ENCODE measurements at places on chromosomes 4 and X. TPM values are rescaled to one million over a fixed set of nuclear protein-coding genes. Genes with fewer than 3 reads are reported as not detected.

DNA sequence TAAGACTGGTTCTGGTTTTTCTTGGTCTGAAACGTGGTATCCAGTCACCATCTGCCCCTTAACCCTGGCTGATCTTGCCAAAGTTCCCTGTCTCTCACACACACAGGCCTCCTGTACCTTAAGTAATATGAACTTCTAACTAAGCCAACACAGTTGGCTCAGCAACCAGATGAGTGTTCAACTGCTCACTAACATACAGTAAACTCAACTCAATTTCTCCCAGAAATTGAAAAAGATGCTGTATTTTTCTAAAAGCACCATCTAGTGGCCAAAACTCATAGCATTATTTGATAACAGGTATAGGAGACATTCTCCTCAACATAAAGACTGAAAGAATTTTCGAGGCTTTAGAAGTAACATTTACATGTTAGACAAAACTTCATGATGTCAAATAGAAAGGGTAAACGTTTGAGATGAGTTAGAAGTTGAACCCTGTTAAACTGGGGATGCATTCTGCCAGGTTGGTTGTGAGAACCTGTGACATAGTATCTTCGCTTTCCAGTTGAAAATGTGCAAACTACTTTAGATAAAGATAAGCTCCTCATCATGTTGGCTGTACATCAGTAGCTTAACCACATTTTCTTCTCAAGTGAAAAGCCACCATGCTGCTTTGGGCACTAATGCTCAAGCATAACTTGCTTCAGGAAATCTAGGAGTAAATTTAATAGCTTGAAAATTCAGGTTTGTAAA is 31.2 kb downstream of the CCNI start:
- H3K27ac ChIP-seq, result no peak overlapping the region
- no peak for DNase-seq
- peaks cover 23% of the 10 kb centered on the region for H3K4me1 ChIP-seq

ZNF711 gene
- 36.0 TPM for total RNA-seq

DEFB131A gene
- total RNA-seq, result not detected

GRCh38 chr4:66160606-66161005 is 490.3 kb upstream of the EPHA5 start:
- no peak for DNase-seq
- H3K27ac ChIP-seq, result no peak overlapping the region
- H3K4me1 ChIP-seq, result no peaks in the 10 kb centered on the region
- no peak overlapping the region for H3K4me3 ChIP-seq
- peaks cover 2% of the 10 kb centered on the region for H3K36me3 ChIP-seq
- H3K27me3 ChIP-seq, result no peaks in the 10 kb centered on the region

DNA sequence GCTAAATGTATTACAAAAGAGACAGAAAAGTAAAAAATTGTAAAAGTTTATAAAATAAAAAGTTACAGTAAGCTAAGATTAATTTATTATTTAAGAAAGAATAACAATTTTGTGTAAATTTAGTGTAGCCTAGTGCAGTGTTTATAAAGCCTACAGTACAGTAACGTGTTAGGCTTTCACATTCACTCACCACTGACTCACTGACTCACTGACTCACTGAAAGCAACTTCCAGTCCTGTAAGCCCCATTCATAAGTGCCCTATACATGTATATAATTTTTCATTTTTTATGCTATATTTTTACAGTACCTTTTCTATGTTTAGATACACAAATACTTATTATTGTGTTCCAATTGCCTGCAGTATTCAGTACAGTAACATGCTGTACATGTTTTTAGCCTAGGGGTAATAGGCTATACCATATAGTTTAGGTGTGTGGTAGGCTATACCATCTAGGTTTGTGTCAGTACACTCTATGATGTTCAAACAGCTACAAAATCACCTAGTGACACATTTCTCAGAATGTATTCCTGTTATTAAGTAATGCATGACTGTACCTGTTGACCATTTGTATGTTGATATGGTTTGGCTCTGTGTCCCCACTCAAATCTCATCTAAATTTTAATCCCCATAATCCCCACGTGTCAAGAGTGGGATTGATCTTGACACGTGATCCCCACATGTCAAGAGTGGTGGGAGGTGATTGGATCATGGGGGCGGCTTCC is 57.9 kb downstream of the CFAP299 start:
- H3K36me3 ChIP-seq, result no peaks in the 10 kb centered on the region
- no peak overlapping the region for H3K4me3 ChIP-seq
- no peaks in the 10 kb centered on the region for H3K27me3 ChIP-seq

- H3K36me3 ChIP-seq, result no peaks in the 10 kb centered on the region
- H3K27ac ChIP-seq, result no peak overlapping the region
- no peak for DNase-seq
- H3K27me3 ChIP-seq, result peaks cover 6% of the 10 kb centered on the region
- no peak overlapping the region for H3K4me3 ChIP-seq
Measured at GRCh38 chrX:39602195-39602594, 495.6 kb downstream of the BCOR start.

DNA sequence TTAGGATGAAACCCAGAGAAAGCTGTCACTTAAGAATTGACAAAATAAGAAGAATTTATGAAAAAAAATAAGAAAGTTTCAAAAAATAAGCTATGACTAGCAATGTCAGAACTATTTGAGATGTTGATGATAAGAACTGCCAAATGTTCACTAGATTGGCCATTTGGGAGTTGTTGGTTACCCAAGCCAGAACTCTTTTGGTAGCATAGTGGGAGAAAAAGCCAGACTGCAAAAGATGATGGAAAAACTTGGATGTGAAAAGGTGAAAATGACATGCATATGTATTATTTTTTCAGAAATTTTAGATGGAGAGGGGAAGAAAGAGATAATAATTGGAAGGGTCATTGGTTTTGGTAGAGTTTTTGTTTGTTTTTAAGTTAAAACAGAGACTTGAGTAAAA is 397.2 kb upstream of the ATOH1 start:
- DNase-seq, result no peak
- H3K4me1 ChIP-seq, result no peaks in the 10 kb centered on the region
- no peaks in the 10 kb centered on the region for H3K27me3 ChIP-seq
- H3K36me3 ChIP-seq, result no peaks in the 10 kb centered on the region
- H3K27ac ChIP-seq, result no peak overlapping the region

UGT2B11 gene
- 0.93 TPM for total RNA-seq

GRCh38 chr4:189613207-189613606 is 327.5 kb upstream of the FRG1 start:
- no peaks in the 10 kb centered on the region for H3K27me3 ChIP-seq
- no peak overlapping the region for H3K27ac ChIP-seq
- H3K4me1 ChIP-seq, result no peaks in the 10 kb centered on the region

LIMCH1 gene
- total RNA-seq, result 12.7 TPM

DNA sequence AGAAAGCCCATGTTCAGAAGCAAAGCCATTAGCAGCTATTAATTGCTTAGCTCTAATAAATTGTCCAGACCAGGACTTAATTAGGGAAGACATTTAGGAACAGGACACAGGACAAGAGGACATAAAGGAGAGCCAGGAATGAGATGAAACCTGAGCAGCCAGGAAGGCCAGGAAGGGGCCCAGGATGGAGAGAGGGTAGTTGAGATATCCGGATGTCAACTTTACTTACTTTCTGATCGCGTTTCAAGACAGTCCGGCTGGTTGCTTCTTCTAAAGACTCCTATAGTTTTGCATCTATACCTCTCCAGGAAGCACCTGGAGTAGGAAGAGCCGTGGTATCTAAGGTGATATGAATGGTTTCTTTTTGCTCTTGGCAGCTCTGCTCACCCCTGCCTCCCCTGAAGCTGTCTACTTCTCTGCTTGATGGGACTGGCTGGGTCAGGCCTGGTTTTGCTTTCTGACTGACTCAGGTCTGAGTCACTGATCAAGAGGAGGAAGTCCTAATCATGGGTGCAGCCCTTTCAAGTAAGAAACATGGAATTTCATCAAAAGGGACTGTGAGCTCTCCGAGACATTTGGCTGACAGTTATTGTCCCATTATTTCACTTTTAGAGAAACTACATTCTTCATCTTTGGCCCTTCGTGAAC is 733.3 kb downstream of the RPA4 start:
- no peak for DNase-seq
- no peaks in the 10 kb centered on the region for H3K36me3 ChIP-seq
- no peaks in the 10 kb centered on the region for H3K4me1 ChIP-seq
- peaks cover 2% of the 10 kb centered on the region for H3K27me3 ChIP-seq
- no peak overlapping the region for H3K27ac ChIP-seq
- H3K4me3 ChIP-seq, result no peak overlapping the region

DNA sequence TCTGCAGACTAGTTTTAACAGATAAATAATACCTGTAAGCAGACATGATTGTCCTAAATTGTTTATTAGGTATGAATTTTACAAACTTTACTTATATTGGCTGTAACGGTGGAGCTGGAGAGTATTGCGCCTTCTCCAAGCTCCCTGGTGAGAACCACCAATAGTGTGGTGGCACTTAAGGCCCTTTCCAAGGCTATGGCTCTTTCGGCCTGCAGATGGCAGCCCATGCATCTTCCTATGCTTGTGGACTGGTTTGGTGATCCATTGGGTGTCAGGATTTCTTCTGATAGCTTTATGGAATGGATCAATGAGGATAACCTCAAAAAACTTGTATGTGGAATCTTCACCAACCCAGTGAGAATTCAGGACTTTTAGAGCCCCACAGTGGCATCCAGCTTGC is 7.8 kb downstream of the LARP1B start:
- no peaks in the 10 kb centered on the region for H3K27me3 ChIP-seq
- H3K36me3 ChIP-seq, result peaks cover 1% of the 10 kb centered on the region
- no peak overlapping the region for H3K27ac ChIP-seq
- no peak for DNase-seq

DNA sequence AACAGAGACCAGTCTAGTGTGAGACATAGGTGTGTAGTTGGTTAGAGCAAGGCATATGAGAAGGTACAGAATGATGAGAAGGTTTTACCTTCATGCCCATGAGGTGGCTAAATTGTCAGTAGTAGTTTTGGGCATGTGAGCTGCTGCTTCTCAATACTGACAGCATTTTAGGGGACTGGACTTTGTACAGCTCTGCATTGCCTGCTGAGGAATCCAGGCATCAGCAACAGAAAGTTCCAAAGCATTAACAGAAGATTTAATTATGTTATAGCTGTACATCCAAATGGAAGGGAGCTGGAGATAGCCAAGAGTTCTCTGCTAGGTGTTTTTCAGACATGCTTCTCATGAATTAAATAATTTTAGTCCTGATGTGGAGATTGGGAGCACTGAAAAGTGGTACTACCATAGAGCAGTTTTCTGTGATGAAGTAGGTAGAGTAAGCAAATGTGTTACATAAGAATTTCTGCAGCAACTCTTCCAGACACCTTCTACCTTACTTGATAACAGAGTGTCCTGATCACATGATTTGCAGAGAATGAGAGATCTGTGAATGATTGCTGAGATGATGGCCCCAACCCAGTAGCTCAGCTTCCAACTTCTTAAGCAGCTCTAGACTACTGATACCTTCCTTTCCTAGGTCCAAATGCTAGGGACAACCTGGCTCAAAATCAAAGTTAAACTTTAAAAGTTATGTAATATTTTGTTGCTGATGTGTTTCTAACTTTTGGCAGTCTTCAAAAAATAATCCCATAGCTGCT is 30.4 kb downstream of the FNIP2 start:
- no peak overlapping the region for H3K4me3 ChIP-seq
- H3K27me3 ChIP-seq, result no peaks in the 10 kb centered on the region
- peaks cover 42% of the 10 kb centered on the region for H3K4me1 ChIP-seq
- H3K27ac ChIP-seq, result no peak overlapping the region

- no peak for DNase-seq
- H3K4me1 ChIP-seq, result no peaks in the 10 kb centered on the region
- no peak overlapping the region for H3K4me3 ChIP-seq
Measured at GRCh38 chr4:125666635-125667034, 351.9 kb downstream of the FAT4 start.

DNA sequence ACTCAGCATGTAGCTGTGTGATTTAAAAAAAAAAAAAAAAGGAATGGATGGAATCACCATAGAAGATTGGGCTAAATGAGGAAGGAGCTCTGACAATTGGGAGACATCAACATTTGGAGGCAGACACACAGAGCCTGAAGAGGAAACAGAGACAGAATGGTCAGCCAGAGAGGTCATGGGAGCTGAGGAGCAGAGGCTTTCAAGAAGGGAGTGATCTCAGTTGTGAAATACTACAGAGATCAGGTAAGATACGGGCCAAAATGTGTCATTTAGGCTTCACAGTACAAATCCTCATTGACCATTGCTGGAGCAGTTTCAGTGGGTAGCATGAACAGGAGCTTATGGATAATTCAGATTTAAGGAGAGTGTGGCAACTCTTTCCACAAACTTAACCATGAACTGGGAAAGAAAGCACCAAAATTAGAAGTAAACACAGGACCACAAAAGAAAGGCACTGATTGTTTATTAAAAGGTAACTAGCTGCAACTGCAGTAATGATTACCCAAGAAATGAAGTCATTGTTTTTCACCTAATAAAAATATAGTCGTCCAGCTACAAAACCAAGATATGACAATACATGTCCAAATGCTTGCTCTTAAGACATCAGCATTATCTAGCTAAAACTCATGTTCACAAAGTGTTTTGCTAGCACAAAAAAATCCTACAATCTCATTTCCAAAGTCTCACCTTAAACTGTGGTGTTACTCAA is 203.2 kb downstream of the DHX15 start:
- peaks cover 2% of the 10 kb centered on the region for H3K36me3 ChIP-seq
- no peak overlapping the region for H3K27ac ChIP-seq
- no peak overlapping the region for H3K4me3 ChIP-seq
- no peak for DNase-seq
- H3K27me3 ChIP-seq, result peaks cover 22% of the 10 kb centered on the region

OPRPN gene
- not detected for total RNA-seq

DNA sequence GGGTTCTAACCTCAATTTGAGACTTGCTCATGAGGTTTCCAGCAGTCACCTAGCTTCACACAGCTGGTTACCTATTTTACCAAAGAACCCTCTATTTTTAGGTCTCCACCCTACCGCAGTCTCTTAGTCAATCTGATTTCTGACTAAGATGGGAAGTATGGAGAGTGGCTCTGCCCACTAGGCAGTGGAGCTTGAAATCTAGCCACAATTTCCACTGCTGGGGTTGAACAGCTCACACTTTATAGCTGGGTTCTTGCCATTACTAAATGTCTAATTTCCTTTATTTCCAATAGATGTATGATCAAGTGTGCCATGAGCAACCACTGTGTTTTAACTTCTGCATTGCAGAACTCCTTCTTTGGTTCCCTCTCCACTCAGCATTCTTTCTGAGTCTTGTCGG is 43.1 kb downstream of the GASK1B start:
- no peak overlapping the region for H3K4me3 ChIP-seq
- no peak for DNase-seq
- no peaks in the 10 kb centered on the region for H3K27me3 ChIP-seq
- peaks cover 2% of the 10 kb centered on the region for H3K36me3 ChIP-seq
- peaks cover 1% of the 10 kb centered on the region for H3K4me1 ChIP-seq

GRCh38 chr4:70356185-70356584 is 4.4 kb upstream of the SMR3A start:
- H3K4me1 ChIP-seq, result no peaks in the 10 kb centered on the region
- no peak overlapping the region for H3K4me3 ChIP-seq
- H3K27ac ChIP-seq, result no peak overlapping the region
- no peaks in the 10 kb centered on the region for H3K36me3 ChIP-seq
- DNase-seq, result no peak

COX7B2 gene
- not detected for total RNA-seq

- no peak for DNase-seq
- H3K27me3 ChIP-seq, result no peaks in the 10 kb centered on the region
- no peaks in the 10 kb centered on the region for H3K36me3 ChIP-seq
- H3K27ac ChIP-seq, result no peak overlapping the region
- H3K4me3 ChIP-seq, result no peak overlapping the region
Measured at GRCh38 chr4:110949542-110949941, 326.7 kb upstream of the PITX2 start.

TCP11X2 gene
- 4.7 TPM for total RNA-seq

Measured in progenitor cell of endocrine pancreas (in vitro differentiated cells).